ENCODE measurements at places on chromosomes 5 and 9.

DNA sequence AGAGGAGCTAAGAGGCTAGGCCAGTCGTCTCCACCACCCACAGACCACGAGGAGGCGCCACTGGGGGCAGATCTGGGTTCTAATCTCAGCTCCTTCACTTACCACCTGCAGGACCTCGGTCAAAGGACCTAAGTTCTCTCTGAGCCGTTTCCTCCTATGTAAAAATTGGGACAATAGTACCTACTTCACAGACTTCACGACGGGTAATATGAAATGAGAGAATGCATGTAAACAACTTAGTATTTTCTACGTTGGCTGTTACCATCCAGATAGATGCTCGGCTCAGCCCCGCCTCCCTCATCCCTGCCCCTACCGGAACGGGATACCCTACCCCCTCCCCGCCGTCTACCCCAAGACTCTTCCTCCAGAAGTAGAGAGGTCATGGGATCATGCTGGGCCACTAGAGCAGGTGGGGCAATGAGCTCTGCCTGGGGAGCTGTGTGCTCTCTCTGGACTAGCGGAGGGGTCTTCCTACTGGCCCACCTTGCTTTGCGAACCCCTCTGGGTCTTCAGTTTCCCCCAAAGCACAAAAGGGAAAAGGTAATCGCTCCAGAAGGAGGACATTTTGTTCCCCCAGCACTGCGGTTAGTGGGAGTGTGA, 541 bp downstream of the GNPDA1 start:
- DNase-seq = peak; percentile 16

GRCh38 chr9:125652759-125653158, 54.2 kb downstream of the MAPKAP1 start:
- DNase-seq = no peak

- no peak for DNase-seq
Observed at GRCh38 chr5:18050345-18050744, 416.1 kb downstream of the TAF11L14 start.

GRCh38 chr5:169610606-169611005, 26.5 kb upstream of the DOCK2 start:
- DNase-seq = no peak

Data from SJCRH30 (cell line).